Right cardiac atrium (tissue), 5 donors: ENCODE measurements at places on chromosomes 3 and 15.

DNA sequence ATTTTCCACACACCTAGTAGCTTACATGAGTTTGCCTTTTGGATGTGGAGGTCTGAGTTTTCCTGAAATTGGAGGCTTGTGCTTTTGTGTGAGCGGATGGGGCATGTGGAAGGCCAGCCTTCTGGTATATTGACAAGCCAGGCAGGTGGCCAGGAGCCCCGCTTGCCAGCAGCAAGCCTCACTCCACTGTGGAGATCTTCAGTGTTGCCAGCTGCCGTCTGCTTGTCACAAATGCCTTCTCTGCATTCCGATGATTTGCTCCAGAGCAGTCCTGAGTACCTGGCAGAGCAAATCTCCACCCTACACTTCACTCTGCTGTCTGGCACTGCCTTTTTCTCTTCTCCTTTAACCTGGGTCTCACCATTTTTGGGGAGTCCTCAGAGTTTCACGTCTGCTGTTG, 29.1 kb upstream of the CHST2 start:
- DNase-seq: peak; percentile 59

- no peak for DNase-seq
These were observed 17.0 kb downstream of the TGM5 start for GRCh38 chr15:43249699-43250203.

DNA sequence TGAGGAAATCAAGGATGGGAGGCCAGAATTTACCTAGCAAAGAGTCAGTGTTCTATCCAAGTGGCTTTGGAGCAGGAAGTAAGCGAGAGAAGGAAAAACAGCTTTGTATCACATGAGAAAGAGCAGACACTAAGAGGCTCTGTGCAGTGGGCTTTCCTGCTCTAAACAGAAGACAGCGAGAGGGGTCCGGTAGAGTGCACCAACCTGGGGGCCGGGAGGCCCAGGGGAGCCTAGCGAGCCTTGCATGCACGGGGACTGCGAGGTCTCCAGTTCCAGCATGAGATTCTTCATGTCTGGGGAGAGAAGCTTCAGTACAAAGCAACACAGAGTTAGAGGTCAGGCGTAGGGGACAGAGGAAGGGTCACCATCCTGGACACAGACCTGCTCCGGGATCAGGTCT, 33.5 kb downstream of the COLQ start:
- DNase-seq: no peak

DNA sequence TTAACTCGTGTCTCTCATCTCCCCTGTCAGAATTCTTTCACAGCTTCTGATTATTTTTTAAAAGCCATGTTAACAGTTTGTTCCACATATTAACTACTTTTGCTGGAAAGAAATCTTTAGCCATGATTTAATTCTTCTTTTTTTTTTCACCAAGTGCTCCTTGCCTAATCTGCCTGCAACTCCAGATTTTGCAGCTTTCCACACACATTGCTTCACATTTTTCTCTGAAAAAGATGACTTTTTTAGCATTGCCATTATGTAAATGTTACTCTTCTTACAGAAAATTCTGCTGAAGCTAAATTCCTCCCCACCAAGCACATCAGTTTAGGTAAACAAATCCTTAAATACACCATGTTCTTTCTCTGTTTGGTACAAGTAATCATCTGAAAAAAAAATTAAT, 23.4 kb upstream of the PPARG start:
- DNase-seq: no peak

GRCh38 chr3:158572766-158573060, 1.7 kb downstream of the MLF1 start:
- DNase-seq: no peak

DNA sequence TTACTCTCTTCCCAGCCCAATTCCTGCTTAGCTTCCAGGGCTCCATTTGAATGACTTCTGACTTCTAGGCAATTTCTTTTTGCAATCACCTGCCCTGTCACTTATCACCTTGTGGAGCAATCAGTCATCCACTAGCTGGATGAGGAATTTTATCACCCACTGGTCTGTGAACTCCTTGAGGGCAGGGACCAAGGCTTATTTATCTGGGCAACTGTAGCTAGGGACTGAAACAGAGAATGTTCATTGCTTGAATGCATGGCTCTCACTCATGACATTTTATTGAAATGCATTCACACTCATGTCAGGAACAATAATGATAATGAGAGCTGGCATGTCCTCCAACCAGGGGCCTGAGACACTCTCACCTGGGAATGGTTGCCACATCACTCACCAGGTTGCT, 15.5 kb downstream of the TNFAIP8L3 start:
- DNase-seq: no peak

GRCh38 chr15:31267161-31268107, 59.2 kb upstream of the KLF13 start:
- DNase-seq: peak; percentile 18
